ENCODE measurements at places on chromosomes 4 and X. TPM values are rescaled to one million over a fixed set of nuclear protein-coding genes. Genes with fewer than 3 reads are reported as not detected.

Gene TRPC5OS
- total RNA-seq, result not detected

Gene ZDHHC15
- not detected for total RNA-seq

Gene HELT
- not detected for total RNA-seq

Gene FRAS1
- not detected for total RNA-seq

Gene GPAT3
- total RNA-seq, result 0.93 TPM

Gene SSX4B
- total RNA-seq, result not detected

Gene CABS1
- not detected for total RNA-seq

Gene TMPRSS11A
- total RNA-seq, result not detected

Gene PCDH7
- total RNA-seq, result not detected

Gene VEGFD
- total RNA-seq, result not detected

Gene MGAT4D
- total RNA-seq, result not detected

Gene TNIP3
- total RNA-seq, result 4.5 TPM

Gene NPY2R
- not detected for total RNA-seq

Gene KLB
- total RNA-seq, result 0.05 TPM

Gene ZNF595
- 12.0 TPM for total RNA-seq

Gene RLIM
- total RNA-seq, result 29.1 TPM

Gene MPP1
- 21.0 TPM for total RNA-seq

Gene SORBS2
- not detected for total RNA-seq

Gene ALB
- total RNA-seq, result not detected

Gene BEX1
- not detected for total RNA-seq

Gene NSG1
- total RNA-seq, result not detected

Gene CT45A3
- not detected for total RNA-seq

Gene ZNF157
- total RNA-seq, result 0.31 TPM

Gene NOX1
- not detected for total RNA-seq

Gene PNMA6A
- not detected for total RNA-seq

Gene CENPVL1
- total RNA-seq, result not detected

Gene SPANXA2
- total RNA-seq, result not detected

Gene PF4V1
- total RNA-seq, result not detected

Gene P2RY4
- total RNA-seq, result 0.40 TPM

Gene GC
- not detected for total RNA-seq

Gene TCEAL6
- not detected for total RNA-seq

Gene STK32B
- not detected for total RNA-seq

Gene POU3F4
- not detected for total RNA-seq

Gene SMPX
- total RNA-seq, result not detected

Gene MXRA5
- not detected for total RNA-seq

Gene DUX4
- total RNA-seq, result not detected

Gene PAGE4
- not detected for total RNA-seq

Gene LUZP4
- not detected for total RNA-seq

Gene CCKAR
- total RNA-seq, result not detected

Gene CDKN2AIP
- total RNA-seq, result 22.7 TPM

Gene GAGE12J
- total RNA-seq, result not detected

Gene PABPC5
- total RNA-seq, result not detected

Gene TEX13D
- total RNA-seq, result 1.6 TPM

Gene FHDC1
- 0.42 TPM for total RNA-seq

Gene ERAS
- not detected for total RNA-seq

Gene ACE2
- not detected for total RNA-seq

Gene SNX25
- total RNA-seq, result 30.6 TPM

Gene MAGEA4
- total RNA-seq, result not detected

Gene SLC10A6
- total RNA-seq, result not detected

Gene SLC26A1
- not detected for total RNA-seq

Gene LDOC1
- total RNA-seq, result 3.4 TPM

Gene TEX13B
- total RNA-seq, result not detected

Gene UGT8
- not detected for total RNA-seq

Gene IL2RG
- total RNA-seq, result 512 TPM
